ENCODE measurements at places on chromosomes 5 and 9.

DNA sequence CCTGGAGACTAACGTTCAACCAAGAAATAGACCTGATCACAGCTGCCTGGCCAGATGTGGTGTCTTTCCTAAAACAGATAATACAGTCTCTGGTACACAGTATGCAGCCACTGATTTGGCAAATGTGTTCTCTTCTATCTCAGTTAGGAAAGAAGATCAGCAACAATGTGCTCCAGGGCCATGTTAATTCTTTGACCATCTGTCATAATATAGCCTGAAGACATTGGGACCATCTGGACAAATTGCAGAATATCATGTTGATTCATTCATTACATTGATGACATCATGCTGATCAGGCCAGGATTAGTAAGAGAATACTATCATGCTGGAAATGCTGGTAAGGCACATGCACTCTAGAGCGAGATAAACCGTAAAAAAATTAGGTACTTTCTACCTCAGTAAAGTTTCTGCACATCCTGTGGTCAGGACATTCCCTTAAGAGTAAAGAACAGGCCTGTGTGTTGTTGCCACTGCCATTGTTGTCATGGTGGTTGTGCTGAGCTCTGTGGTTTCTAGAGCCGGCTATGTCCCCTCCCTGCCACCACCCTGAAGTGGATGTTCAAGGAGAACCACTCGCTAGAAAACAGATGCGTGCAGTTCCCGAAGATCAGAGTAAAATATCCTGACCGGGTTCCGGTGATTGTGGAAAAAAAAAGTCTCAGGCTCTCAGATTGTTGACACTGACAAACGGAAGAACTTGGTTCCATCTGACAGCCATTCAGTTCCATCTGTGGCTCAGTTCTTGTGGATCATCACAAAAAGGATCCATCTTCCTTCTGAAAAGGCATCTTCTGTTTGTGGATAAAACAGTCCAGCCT, 6.4 kb upstream of the JMY start:
- DNase-seq: no peak

DNA sequence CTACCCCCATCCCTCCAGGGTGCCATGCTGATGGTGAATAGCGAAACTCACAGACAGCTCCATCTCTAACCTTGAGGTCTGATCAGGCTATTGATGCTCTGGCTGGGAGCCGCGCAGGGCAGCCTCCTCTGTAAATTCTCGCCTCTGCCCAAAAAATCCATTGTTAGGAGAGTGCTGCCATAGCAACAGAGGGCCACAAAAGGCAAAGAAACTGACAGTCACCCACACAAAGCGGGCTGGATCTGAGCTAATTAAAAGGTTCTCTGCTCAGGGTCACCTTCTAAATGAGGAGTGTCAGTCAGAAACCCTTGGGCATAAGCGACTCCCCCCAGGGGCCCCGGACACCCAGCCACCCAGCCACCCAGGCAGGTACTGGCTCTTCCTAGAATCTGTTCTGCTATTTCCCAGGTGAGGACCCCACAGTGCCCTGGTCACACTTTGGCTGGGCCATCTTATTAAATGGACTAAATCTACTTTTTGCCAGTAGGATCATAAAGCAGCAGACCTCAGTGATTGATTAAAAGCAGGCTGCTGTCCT, 126.7 kb downstream of the MED10 start:
- no peak for DNase-seq

DNA sequence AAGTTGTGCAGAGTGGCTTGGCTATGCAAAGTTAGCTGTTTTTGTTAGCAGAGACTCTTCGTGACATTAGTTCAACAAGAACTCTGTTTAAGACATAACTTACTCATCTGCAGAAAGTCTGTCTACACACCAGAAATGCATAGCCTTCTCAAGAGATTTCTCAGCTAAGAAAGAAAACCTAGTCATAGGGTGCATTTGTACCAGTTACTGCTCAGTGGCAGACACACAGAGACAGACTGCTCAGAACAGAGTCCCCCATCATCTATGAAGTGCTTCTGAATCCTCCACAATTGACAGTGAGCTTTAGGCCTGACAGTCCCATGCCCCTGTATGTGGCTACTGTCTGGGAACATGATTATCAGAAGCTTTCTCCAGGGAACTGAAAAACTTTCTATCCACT, 56.1 kb upstream of the IFNK start:
- no peak for DNase-seq

- DNase-seq: no peak
Observed at GRCh38 chr9:129486756-129487657, 133.9 kb downstream of the C9orf50 start.

DNA sequence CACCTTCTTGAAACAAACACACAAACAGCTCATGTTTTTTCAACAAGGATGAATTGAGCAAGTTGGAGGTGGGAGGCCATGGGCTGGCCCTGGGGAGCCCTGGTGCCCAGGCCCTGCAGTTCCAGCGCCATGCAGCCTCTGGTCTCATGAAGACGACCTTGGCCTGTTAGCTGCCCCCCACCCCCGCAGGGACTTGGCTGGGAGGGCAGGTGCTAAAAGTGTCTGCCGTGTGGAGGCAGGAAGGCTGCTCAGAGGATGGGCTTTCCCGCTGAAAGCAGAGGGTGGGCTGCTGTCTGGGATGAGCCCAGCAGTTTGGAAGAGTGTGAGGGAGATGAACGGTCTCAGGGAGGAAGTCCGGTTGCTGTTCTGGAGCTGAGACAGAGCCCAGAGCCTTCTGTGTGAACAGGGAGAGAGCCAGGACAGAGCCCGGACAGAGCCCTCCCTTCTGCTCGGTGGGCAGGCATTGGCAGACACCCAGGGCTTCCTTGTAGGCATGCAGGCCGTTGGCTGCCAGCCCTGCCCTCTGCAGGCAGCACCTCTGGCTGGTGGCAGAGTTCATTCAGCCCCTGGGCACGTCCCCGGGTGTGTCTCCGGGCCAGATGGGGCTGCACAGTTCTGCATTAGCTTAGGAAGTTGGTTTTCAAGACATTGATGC, 18.7 kb downstream of the ROPN1L start:
- peak; percentile 76 for DNase-seq

DNA sequence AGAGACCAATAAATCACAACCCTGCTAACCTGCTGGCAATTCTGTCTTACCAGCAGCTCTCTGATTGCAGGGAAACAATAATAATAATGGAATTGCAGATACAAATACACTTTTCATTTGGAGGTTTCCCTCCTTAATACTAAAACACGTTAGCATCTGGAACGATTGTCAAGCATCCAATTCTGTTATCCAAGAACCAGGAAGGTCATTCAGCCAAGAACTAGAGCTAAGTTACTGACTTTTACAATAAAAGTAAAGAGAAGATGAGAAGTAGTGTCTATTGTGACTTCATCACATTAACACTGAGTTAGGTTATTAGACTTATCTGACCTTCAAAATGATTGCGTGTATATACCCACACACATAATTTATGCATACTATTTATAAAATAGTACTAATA, 335.6 kb downstream of the BRINP1 start:
- DNase-seq: no peak

DNA sequence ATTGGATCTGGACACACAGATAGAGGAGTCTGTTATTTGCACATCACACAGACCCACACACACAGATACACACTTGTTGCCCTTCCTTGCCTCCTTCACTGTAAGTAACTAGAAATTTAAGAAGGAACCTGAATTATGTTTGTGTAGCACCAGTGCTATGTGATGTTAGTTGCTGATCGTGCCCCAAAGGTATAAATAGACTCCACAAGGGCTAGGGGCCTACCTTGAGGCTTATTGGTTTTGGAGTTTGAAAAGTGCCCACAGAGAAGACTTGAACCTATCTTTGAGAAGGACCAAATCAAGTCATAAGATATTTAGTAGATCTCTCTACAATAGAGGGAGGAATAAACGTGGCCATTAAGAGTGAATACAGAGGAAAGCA, 8.8 kb upstream of the TGFBI start:
- no peak for DNase-seq

GRCh38 chr5:93381057-93381456, 200.0 kb downstream of the NR2F1-AS1 start:
- no peak for DNase-seq

DNA sequence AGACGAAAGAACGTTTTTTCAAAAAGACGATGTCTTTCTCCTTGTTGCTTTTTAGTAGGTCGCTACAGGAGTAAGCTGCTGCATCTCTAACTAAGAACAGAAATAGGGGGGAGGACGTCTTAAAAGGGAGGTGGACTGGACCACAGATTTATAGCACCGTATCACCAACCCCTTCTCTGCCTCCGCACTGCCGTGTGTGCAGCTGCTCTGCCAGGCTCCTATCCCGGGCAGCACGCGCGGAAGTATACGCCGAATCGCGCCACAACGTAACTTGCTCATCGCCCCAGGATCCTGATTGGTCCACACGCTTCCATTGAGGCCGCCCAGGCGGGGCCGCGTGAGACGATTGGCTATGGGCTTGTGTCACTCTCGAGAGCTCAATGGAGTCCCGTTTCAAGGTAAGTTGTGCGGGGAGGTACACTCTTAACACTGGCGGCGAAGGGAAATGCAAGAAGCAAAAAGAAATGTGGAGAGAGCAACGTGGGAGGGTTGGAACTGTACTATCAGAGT, at the start of gene ELAVL2:
Gene ELAVL2, minus strand, starts transcription at position 121 of the 510 bp plus-strand sequence. CDS start 64,006 bp downstream, outside the sequence.
- peak; percentile 92 for DNase-seq

GRCh38 chr5:144812763-144813162, 642.1 kb downstream of the KCTD16 start:
- no peak for DNase-seq

GRCh38 chr5:141121985-141122384, 367 bp downstream of the PCDHB4 start:
- no peak for DNase-seq

DNA sequence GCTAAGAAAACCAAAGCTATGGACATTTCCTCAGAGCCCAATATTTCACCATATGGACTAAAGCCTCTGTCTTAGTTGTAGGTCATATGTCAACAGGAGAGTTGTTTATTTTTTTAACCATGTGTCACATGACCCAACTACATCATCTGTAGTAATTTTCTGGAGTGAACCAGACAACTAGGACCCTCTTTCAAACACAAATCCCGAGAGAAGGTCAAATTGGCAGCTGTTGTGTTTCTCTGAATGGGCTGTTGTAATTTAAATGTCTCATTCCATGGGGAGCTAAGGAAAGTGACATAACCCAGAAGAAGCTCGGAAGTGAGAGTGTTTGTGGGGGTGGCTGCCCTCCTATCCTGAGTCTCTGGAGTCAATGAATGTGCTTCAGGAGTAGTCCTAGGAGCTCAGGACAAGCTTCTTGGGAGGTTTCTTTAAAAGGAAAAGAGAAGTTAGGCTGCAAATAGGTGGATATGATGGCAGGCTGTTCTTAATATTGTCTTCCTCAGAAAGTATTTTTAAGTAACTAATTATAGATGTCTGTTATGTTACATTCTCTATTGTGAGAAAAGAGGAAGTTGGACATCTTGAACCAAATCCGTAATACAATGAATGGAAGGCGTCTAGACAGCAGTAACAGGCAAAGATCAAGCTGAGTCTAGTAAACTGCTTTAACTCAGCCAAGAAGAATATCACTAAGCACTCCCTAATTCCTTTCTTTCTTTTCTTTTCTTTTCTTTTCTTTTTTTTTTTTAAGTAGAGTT, 50.1 kb downstream of the TMEM167A start:
- DNase-seq: no peak
